ENCODE measurements at places on chromosomes 5 and 9.

- no peak for DNase-seq
Measured at GRCh38 chr5:10555277-10555684, 8.6 kb upstream of the ANKRD33B start.

GRCh38 chr9:93967020-93967803, 12.1 kb upstream of the BARX1 start:
- no peak for DNase-seq

- no peak for DNase-seq
Measured at GRCh38 chr5:76415855-76416254, 12.8 kb downstream of the IQGAP2 start.

DNA sequence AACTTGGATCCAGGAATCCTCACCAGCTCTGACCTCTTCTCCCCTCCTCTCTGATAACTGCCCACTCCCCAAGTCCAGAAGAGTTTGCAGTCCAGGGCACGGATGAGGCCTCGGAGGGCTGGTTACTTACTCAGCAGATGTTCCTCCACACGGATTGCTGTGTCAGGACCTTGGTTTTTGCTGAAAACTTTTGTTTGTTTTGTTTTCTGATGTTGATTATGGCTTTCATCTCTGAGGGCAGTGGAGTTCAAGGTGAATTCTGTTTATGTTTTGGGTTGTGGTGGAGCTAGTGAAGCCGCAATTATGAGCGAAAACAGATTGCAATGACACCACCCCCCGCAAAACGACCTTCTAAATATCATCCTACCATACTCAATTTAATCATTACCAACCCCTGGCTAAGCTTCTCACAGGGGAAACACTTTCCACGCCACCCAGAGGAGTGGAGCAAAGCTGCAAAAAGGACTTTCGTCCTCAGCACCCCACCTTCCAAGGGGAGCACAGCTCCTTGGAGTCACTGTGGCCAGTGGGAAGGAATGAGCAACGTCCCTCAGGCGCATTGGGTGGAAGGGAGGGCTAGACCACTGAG, 92.7 kb upstream of the SAP30L start:
- no peak for DNase-seq

GRCh38 chr5:139155333-139155732, 42.8 kb downstream of the SIL1 start:
- peak; percentile 86 for DNase-seq

All from NCI-H82 (cell line).